ENCODE measurements at places on chromosomes 3 and 15. TPM values are rescaled to one million over a fixed set of nuclear protein-coding genes. Genes with fewer than 3 reads are reported as not detected.

DNA sequence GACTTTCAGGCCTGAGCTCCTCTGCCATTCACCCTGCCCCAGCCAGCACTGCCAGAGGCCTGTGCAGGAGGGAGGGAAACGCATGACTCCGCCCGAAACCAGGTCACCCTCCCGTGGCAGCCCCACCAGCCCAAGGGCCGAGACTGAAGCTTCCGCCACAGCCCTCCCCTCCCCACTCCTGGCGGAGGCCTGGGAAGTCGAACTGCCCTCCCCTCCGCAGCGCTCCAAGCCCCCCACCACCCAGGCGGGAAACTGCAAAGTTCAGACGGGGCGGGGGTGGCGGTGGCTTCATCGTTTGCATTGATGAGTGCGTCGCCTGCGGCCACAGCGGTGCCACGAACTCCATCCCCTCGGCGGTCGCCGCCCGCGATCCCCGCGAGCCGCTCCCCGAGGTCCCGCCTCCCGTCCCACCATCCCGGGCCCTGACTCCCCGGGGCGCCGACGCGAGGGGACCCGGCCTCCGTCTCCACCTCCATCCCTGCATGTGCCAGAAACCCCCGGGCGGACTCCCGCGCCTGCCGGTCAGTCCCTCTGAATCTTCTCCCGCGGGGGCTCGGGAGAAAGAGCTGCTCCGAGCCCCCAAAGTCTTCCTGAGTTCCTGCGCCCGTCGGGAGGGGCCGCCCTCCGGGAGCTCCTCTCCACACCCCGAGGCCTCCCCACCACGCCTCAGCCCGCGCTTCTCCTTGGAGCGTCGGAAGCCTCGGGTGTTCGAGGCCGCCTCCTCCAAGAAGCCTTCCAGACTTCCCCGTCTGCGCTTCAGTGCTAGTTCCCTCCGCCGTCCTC lies 698 bp downstream of the MELTF start:
- DNase-seq: no peak

DNA sequence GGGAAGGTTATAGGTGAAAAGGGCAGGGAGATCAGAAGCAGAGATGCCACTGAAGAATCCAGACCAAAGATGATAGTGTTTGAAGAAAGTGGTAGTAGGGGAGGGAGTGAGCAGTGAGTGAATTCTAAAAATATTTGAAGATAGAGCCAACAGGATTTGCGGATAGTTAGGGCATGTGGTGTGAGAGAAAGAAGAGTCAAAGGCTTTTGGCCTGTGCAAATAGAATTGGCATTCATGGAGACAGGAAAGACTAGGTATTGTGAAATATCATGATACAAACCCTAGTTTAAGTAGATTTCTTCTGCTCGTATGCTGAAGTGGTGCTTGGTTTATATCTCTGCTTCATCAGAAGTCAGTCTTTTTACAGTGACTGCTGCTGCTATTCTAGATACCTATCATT lies 224.2 kb upstream of the CFAP20DC start:
- DNase-seq: no peak

GRCh38 chr15:99842071-99842470 lies 108.8 kb upstream of the LYSMD4 start:
- no peak for DNase-seq

The TRAIP gene
- total RNA-seq: 10.6 TPM

DNA sequence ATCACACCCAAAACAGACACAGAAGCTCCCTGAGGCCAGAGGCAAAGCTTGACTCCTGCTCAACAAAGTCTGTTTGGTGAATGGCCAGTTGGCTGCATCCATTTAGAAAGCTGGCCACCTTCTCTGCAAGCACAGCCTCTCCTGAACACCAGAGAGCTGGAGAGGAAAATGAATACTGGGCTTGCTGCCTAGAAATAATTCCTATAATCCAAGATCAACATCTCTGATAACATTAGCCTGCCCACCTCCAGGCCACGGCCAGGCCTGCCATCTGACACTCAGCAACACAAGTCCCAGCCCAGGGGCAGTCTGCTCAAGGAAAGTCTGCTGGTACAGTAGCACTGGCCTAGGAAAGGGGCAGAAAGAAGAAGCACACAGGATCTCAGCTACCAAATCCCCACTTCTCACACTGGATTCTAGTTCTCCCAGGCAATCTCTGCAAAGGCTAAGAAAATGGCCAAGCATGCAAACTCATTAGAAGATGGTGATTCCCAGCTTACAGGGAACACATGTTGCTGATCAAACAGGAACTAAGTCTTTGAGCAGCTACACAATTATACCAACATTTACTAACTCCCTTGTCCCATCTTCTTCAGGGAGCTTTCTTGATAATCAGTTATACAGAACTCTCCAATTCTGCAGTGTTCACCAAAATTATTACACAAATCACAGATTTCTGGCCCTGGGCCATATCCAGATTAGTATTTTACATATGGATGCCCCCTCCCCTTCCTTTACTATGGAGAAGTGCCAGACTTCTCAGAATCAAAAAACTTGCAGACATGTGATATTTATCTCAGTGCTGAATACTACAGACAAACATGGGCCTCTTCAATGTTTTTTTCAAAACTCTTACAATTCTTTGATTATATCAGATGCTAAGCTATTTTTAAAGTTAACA lies 9.9 kb downstream of the TBC1D2B start:
- no peak for DNase-seq

- DNase-seq: no peak
Observed at GRCh38 chr3:49813497-49814174, at the start of gene UBA7. TSS of gene UBA7 (minus strand) at chr3:49813953. CDS start at chr3:49813787, 166 bp downstream.

The TNFSF10 gene
- 1.2 TPM for total RNA-seq

- no peak for DNase-seq
Observed at GRCh38 chr3:149333176-149333859, at the start of gene TM4SF18. TSS of gene TM4SF18 (minus strand) at chr3:149333636. CDS start at chr3:149333382, 254 bp downstream.

- DNase-seq: no peak
Observed at GRCh38 chr3:99108508-99108907, 207.0 kb upstream of the DCBLD2 start.
